ENCODE measurements at places on chromosomes 13 and 19.

DNA sequence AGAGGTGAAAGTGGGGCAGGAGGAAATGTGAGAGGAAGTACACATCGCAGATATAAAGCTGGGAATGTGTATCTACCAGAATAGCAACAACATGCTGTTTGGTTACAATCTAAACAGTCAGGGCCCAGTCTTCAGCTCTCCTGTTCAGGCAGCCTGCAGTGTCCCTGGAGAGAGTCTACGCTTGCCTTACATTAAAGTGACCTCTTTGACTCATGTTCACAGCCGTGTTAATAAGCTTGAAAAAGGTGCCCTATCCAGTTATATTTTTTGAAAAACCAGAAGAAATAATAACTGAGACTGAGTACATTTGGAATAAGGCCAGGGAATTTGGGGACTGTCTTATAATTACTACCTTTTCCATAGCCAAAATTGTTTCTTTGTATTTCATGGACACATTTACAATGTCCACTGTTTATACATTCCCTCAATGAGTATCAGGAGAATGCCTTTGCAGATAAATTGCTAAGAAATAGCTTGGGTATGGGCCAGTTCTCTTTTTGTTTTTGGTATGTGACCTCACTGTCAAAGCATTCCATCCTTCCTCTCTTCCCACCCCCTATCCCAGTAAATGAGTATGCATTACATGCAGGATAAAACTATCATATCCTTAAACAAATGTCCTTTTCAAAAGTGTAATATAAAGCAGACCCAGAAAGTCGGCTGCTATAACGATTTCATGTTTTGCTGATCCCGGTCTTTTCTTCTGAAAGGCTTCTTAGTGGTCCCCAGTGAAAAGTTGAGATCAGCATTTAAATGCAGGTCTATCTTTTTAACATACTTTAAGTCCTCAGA lies 82.6 kb downstream of the PCDH9 start:
- no peak for DNase-seq

GRCh38 chr13:42229287-42229686 lies 42.7 kb upstream of the AKAP11 start:
- DNase-seq: no peak

GRCh38 chr19:19417628-19418245 lies 12.3 kb downstream of the GATAD2A start:
- DNase-seq: no peak

- no peak for DNase-seq
Observed at GRCh38 chr13:39577838-39578491, 25.0 kb downstream of the LHFPL6 start.

DNA sequence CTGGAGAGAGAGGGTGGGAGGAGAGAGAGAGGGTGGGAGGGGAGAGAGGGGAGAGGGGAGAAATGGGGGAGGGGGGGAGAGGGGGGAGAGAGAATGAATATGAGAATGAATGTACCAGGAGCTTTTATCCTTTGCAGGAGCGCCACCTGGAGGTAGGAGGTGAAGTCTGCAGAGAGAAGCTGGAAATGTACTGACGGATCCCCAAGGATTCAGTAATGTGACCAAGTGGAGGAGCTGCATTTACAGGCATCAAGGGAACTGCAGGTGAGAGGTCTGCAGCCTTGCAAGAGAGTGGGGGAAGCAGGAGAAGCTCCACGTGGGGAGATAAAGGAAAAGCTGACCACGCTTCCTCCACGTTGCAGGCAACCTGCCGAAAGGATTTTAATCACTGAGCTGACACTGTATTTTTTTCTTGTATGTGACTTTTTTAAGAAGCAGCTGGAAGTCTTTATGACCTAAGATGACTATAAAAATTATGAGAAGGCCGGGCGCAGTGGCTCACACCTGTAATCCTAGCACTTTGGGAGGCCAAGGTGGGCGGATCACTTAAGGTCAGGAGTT lies 33.7 kb downstream of the VSTM1 start:
- DNase-seq: peak; percentile 90

GRCh38 chr13:97686594-97686993 lies 252.6 kb downstream of the RAP2A start:
- no peak for DNase-seq

- no peak for DNase-seq
Observed at GRCh38 chr19:18089726-18090125, 3.0 kb upstream of the IL12RB1 start.

DNA sequence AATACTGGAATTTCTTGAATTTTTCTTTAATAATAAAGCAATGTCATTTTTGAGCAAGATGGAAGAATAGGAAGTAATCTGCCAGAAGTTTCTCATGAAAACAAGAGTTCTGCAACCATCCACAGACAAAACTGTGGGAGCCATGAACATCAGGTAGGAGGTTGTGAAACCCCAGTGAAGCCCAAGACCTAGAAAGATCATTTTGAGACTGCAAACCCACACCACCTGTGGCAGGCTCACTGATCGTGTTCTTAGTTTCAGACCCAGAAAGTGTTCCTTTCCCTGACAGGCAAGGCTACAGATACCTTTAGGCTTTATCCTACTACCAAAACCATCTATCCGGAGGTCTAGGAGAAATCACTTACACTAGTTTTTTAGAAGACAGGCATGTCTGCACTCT lies 2189.8 kb upstream of the PCDH20 start:
- DNase-seq: no peak

- no peak for DNase-seq
Observed at GRCh38 chr13:114166381-114167131, 12.5 kb upstream of the CFAP97D2 start.

DNA sequence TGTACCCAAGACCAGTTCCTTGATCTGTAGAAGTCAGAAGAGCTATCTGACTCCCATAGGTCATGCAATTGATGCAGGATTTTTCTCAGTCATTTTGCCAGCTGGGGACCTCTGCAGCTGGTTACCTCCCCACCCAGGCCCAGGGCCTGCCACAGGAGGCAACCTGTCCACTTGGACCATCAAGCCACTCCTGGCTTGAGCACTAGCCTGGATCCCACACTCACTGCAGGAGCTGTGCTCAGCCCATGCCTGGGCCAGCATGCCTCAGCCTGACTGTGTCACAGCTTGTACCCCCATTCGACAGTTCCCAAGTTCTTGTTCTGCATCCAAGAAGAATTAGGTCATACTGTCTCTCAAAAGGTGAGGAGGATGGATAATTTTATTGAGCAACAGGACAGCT lies 189.4 kb downstream of the PCDH17 start:
- DNase-seq: no peak

Measured in H9 (cell line).